ENCODE measurements at places on chromosomes 6 and 20.

- no peak for DNase-seq
Observed at GRCh38 chr6:169363590-169363989, 109.9 kb upstream of the THBS2 start.

GRCh38 chr6:132494954-132495353, 18.0 kb downstream of the STX7 start:
- DNase-seq: no peak

DNA sequence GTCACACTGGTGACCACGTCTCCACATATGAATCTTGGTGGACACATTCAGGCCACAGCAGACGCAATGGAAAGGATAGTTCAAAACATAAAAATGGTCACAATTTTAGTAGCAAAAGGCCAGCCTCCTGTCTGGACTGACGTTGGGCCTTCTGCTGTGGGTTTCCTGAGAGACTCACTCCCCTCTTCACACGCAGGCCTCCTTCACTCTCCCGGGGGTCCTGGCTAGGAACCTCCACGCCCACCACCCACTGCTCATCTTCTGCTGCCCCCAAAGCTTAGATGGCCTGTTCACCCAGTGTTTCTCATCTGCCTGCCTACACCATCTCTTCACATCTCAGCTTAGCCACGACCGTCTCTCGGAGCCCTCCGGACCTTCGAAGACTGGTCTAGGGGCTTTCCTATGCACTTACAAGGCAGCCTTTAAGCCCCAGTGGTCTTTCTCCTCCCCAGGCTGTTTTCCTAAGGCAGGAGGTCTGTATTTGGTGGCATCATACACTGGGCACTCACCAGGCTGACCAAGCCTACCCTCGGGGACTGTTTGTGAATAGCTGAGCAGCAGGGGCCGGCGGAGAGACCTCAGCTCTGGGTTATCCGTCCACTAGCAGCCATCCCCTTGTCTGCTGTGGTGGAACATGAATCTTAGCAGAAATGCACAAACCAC, 46.6 kb upstream of the AFDN start:
- no peak for DNase-seq

GRCh38 chr6:16998461-16998860, 103.4 kb upstream of the STMND1 start:
- DNase-seq: no peak

DNA sequence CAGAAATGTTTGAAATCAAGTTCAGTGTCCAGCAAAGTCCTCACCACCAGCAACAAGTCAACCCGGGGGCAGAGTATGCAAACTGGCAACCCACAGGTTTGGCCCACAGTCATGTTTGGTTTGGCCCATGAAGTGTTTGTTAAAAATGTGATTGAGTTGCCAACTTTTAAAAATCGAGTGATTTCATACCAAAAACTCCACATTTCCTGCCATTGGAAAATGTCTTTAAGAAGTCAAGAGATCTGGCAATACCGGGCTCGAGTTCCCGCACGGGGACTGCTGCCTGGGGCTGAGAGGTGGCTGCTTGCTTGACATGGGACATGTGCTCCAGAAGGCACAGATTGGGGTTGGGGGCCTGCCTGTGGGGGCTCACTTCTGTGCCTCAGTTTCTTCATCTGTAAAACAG, 36.1 kb downstream of the PREX1 start:
- no peak for DNase-seq

GRCh38 chr6:134477991-134478635, 160.2 kb upstream of the SGK1 start:
- DNase-seq: no peak

DNA sequence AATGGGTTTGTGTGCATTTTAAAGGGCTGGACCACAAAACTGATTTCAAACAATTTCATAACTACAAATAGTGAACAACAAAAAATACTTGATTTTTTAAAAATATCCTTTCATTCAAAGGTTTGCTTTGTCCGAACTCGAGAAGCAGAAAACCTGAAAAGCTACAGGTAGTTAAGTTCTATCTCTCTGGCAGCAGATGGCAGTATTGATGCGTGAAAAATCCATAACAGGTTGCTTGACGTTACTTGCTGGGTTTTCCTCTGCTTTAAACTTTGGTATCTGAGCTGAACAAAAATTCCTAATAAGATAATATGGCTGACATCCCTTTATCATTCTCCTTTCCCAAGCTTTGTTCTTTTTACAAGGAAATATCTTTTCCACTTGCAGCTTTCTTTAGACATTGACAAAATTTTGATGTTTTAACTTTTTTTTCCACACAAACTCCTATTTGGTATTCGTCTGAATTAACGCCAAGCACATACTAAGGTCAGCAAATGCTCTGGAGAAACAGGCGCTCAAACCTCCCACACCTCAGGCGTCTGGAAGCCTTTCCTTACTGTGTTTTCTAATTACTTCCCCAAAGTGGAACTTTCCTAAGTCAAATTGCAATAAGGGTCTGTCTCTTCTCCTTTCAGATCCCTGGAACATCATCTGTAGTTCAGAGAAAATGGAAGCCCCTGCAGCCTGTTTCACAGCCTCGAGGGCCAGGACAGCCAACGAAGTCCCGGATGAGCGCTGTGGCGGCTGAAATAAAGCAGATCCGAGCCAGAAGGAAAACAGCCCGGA, 50.3 kb upstream of the GFRAL start:
- no peak for DNase-seq

- no peak for DNase-seq
Observed at GRCh38 chr6:1066449-1067090, 245.3 kb upstream of the FOXQ1 start.

DNA sequence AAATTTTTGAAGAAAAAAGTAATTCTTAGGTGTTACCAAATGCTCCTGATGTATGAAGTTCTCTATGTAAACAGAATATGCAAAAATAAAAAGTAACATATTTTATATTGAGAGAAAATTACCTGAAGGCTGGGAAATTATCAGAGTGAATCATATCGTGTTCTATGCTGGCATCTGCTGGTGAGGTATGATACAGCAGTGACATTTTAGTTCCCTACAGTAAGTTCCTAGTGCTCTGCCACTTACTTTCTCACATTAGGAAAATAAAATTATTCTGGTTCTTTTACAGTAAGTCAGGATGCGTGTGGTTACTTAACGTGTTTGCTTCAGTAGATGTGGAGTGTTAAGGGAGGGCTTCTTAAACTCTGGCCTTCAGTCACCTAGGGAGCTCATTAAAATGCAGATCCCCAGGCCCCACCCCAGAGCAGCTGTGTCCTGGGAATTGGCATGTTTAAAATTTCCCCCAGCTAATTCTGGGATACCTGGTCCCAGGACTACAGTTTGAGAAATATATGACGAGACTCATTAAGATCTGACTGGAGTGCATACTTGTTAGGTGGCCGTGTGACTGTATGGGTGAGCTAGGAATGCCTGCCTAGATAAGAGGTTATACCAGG, 3.2 kb downstream of the ACTR5 start:
- peak; percentile 63 for DNase-seq

- DNase-seq: no peak
Observed at GRCh38 chr6:34914358-34914757, 25.3 kb downstream of the ANKS1A start.

DNA sequence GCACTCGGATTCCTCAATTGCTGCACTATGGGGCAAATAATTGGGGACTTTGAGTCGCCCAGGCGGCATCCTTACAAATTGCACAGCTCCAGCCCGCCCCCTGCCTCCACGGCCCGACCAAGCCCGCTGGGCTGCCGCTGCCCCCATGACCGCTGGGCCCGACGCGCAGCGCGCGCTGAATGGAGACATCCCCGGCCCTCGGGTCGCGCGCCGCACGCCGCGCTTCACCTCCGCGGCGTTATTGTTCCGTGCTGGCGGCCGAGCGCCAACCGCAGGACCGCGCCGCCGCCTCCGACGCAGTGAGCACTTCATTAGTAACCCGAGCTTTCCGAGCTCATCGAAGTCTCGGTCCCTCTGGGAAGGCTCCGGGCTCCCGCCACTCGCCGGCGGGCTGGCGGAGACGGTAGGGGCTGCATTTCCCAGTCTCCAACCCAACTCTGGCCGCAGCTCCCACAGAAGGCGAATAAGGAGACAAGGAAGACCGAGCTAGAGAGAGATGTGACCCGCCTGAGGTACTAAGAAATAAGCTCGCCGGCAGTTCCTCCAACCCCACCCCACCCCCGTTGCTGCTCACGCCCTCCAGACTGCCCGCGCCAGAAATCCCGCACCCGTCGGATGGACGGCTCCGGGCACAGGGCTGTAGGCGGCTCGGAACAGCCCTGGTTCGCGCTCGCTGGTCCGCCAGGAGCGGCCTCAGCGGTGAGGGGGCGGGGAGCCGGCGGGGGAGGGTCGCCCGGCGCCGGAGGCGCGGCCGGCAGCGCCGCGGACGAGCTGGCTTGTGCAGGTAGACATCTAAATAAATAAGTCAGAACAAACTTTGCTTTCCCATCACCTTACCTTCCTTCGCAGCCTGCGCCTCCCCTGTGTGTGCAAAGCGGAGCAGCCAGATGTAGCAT, 703 bp downstream of the EPHA7 start:
- DNase-seq: no peak

- no peak for DNase-seq
Observed at GRCh38 chr20:19867940-19868371, 109.9 kb downstream of the RIN2 start.

DNA sequence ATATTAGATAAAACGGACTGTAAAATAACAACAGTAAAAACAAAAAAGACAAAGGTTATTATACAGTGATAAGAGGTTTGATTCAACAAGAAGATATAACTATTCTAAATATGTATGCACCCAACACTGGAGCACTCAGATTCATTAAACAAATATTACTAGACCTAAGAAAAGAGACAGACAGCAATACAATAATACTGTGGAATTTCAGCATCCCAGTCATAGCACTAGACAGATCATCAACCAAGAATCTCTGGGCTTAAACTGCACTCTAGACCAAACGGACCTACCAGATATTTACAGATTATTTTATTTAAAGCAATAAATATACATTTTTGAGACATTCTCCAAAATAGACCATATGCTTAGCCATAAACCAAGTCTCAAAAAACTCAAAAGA, 263.8 kb downstream of the C6orf118 start:
- DNase-seq: no peak

DNA sequence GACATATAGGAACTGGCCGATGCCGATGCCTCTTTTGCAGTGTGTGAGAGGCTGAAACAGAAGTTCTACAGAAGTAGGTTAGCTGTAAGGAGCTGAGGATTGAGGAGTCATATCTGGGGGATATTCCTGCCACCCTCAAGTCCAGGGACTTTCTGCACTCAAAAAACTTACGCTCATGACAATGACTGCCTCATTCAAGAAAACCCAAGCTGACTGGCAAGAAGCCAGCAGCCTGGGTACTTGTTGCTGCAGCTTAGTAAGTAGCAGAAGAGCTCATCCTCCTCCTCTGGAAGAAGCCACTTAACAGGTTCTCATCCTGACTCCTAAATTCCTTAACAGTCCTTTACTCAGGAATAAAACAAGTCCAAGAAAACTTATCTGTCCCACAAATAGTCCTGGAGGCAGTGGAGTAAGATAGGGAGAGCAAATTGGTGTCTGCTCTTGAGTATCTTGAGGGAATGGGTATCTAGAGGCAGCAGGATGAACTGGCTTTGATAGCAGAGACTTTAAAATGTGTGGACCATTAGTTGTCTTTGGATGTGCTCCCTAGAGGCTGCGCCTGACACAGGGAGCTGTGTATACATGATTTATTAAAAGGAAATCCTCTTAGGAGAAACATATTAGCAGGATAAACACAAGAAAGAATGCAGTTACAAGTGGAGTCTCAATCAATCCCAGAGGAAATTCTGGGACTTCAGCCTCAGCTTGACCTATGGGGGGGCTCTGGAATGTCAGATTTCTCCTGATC, 7.4 kb downstream of the CALHM5 start:
- DNase-seq: no peak

- DNase-seq: no peak
Observed at GRCh38 chr6:96786336-96786735, 50.9 kb downstream of the GPR63 start.

DNA sequence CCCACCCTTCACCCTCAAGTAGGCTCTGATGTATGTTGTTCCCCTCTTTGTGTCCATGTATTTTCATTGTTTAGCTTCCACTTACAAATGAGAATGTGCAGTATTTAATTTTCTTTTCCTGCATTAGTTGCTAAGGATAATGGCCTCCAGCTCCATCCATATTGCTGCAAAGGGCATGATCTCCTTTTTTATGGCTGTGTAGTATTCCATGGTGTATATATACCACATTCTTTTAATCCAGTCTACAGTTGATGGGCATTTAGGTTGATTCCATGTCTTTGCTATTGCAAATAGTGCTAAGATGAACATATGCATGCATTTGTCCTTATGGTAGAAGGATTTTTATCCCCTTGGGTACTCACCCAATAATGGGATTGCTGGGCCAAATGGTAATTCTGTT, 35.9 kb upstream of the COL9A1 start:
- DNase-seq: no peak

DNA sequence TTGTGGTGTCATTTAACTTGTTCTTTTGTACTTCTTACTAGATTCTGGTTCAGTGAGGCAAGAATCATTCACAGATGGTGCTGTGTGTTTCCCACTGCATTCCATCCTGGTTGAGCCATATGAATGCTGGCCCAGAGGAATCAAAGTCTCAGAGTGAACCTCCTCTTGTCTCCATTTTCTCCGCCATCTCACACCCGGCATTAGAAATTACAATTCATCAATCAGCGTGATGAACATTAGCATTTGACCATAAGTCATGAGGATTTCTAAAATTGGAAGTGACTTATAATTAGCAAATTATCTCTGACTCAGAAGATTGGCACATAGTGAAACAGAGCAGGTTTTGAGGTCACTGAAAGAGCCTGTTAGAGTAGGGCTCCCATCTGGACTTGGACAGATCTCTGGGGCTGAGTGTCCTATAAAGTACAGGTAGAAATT, 25.2 kb downstream of the TNFAIP3 start:
- no peak for DNase-seq

GRCh38 chr6:15293674-15294073, 47.8 kb downstream of the JARID2 start:
- DNase-seq: no peak

DNA sequence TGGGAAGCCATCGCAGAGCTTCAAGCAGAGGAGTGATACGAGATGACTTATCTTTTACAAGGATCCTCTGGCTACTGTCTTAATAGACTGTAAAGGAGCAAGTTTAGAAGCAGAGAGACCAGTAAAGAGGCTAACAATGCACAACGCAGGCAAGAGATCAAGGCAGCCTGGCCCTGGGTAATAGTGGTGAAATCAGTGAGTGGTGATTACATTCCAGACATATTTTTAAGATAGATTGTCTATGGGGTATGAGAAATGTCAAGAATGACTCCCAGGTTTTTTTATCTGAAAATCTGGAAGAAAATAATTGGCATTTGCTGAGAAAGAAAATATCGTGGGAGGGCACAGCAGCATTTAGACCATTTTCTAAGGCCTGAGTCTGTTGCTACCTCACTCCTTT, 213.6 kb upstream of the HTR1E start:
- no peak for DNase-seq

DNA sequence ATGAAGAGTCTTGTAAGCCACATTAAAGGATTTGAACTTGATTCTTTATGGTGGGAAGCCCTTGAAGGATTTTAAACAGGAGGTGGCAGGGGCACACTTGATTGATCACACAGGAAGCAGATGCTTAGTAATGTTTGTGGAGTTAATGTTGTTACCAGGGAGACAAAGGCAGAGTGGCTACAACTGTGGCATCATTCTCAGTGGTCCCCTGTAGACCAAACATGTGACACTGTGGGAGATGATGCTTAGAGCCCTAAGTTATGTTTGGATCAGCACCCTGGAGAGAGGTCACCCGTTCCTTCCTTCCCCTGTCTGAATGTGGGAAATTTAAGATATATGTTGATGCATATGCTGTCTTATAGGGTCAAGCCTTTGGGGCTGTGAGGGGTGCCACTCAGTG, 53.2 kb downstream of the EIF2S2 start:
- peak; percentile 29 for DNase-seq

GRCh38 chr6:115717062-115717461, 343.6 kb downstream of the FRK start:
- no peak for DNase-seq

Data from CD4-positive, alpha-beta T cell treated with Interleukin-10 for 1 hour (primary cell).